Muscle of leg (tissue), 16 donors: ENCODE measurements at places on chromosomes 3 and 15.

DNA sequence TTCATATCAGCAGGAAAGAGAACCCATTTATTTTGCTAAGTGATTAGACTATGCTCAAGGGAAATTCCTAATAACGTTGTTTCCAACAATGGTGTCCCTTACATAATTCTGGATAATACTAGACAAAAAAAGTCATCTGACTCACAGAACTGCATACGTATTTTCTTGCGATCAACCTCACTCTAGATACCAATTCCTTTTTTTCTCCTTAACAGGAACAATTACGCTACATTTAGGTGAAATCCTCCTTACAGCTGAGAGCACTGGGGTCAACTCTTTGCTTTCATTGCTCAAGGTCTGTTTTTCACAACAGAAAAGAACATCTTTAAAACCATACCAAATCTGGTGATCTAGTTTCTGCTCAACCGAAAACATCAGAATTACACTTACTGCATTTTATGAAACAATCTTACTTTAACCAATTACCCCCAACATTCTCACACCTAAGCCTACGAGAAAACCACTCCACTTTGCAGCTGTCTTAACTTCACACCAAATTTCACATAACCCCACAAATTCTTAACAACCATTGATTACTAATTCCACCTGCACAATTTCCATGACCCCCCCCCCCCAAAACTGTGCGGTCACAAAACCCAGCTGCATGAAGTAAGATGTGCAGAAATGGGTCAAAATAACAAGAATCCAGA, 61.2 kb upstream of the ICE2 start:
- DNase-seq = no peak

GRCh38 chr3:46947981-46948791, 28.4 kb downstream of the CCDC12 start:
- DNase-seq = no peak

DNA sequence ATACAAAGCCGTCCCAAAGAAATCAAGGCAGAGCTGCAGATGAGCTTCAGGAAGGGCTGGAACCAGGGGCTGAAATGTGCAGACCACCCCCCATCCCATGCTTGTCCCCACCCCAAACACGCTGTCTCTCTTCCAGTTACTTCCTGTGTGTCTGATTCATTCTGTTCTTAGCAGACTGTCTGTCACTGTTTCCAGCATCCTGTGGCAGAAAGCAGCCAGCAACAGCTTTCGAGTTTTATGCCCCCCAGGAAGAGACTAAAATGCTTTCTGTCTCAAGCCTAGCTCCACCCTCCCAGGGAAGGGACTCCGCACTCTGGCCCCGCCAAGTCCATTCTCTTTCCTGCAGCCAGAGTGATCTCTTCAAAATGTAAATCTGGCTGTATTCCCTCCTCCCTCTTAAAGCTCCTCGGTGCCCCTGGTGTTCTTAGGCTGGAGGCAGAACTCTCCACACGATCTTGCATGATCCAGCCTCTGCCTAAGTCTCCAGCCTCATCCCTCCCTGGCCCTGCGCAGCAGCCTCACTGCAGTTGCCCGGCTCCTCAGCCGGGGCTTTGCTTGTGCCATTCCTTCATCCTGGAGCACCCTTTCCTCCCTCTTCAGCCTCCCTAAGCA, 41.5 kb downstream of the HRH1 start:
- DNase-seq = peak; percentile 69

- DNase-seq = no peak
Observed at GRCh38 chr3:129446926-129447325, 6.9 kb downstream of the IFT122 start.

DNA sequence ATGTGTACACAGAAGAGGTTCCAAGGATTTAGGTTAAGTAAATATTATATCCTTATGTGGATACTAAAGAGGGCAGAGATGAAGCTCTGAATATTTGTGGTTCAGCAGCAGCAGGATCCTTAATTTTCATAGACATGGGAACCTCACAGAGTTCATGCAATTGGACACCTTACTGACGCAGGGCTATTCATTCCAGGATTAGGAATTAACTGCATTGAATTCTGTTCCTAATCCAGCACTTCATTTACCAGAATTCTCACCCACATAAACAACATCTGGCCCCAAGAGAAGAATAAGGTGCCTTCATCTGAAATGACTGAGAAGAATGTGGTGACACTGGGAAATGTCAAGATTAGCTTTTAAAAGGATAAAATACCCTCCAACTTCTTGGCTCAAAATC, 62.4 kb downstream of the ADAMTS9 start:
- DNase-seq = peak; percentile 32

DNA sequence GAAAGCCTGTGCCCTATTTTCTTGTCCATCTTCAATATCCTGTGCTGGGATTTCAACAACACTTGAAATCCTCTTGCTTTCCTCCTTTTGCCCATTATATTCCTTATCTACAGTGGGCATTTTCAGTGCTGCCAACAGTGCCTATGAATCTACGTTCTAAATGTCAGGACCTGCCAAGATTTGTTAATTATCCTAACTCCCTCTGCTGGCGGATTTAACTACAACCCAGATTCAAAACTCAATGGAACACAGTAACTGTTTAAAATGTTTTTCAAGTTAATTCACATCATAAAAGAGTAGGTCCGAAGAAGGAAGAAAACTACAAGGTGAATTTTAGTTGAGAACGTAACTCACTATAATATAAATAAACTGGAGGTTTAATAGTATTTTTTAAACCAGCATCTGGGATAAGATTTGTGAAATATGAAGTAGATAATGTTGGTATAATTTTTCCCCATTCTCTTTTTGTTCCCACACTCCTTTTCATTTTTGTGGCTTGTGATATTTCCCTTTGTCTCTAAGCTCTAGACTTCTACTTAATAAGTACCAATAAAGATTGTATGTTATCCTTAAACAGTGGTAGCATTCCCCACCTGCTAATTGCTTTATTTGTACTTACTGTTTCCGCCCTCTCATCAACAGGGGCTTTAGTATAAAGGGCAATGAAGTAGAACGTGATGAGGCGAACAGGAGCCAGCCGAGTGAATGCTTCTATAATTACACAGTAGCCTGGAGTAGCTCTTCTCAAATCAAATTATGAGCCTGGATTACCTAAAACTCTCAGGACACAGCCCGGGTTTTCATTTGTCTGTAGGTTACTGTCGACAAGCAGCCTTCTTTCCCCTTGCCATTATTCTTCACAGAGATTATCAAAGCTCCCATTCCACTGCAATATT, 302.5 kb upstream of the ATP11B start:
- peak; percentile 26 for DNase-seq

- DNase-seq = no peak
Observed at GRCh38 chr3:27699067-27699466, 23.1 kb downstream of the EOMES start.

DNA sequence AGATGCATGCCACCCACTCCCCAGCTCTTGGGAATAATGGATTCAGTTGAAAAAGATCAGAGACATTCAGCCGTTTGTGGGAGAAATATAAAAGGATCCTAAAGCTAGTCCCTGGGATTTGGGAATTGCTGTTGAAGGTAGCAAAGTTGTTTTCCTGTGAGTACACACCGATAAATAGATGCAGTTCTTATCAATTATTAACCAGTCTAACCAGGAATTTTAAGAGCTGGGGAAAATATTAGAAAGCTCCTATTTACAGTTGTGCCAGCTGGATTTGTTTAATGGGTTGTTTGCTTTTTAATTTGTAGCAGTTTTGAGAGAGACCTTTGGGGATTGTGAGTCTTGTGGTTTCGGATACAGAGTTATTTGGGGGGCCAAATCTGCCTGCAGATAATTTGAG, 44.2 kb upstream of the SKOR1 start:
- DNase-seq = no peak

DNA sequence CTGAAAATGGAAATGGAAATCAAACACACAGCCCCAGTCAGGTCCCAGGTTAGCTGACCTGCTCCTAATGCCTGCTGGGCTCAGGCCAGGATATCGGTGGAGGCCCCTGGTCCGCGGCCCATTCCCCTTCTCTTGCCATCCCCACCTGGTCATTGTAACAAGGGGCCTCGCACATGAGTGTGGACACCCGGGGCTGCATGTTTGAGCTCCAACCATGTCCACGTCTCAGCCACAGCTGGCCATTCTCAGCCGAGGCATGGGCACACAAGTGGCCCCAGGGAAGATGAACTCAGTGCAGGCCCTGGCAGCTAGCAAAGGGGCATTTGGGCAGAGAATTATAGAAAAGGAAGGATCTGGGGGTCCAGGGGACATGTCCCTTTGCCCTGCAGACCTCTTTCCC, 41.7 kb downstream of the FAM174B start:
- DNase-seq = no peak

GRCh38 chr3:196406811-196407470, 25.3 kb downstream of the UBXN7 start:
- peak; percentile 8 for DNase-seq

DNA sequence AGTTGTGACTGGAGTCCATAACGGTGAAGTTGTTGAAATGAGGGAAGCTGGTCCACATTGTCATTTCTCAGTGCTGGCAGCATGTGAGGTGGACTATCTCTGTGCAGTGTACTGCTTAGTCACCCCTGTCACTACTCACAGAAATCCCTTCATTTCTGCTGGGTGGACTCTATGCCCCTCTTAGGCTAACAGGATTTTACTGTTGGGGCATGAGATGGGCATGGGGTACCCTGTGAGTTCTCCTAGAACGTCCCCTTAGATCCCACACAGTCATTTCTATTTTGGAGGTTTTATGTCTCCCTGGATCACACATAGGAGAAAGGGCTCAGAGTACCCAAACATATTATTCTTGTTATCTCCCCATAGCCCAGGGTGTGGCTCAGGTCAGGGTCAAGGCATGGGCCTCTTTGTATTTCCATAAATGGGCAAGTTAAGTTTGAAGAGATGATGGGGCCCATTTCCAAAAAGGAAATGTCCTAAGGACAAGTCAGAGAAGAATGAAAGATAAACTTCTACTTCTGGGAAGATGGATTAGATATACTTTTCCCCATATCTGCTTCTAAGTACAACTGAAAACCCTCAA, 15.2 kb downstream of the P2RY1 start:
- no peak for DNase-seq

GRCh38 chr15:34132881-34133280, 31.0 kb downstream of the PGBD4 start:
- no peak for DNase-seq

DNA sequence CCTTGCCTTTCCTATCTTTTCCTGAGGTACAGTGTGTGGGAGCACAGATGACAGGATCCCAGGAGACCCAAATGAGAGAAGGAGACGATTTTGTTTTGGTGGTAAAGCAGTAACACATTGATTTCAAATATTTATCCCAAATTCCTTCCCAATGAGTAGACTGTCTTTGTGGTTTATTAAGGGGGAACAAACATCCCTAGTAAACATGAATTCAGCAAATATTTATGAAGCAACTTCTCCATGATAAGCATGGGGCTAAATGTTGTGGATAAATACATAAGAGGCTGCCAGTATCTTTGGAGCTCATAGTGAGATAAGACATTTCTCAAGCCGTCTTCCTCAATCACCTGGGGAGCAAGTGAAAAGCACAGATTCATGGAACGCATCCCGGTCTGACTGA, 460.8 kb upstream of the CFAP20DC start:
- DNase-seq = no peak

DNA sequence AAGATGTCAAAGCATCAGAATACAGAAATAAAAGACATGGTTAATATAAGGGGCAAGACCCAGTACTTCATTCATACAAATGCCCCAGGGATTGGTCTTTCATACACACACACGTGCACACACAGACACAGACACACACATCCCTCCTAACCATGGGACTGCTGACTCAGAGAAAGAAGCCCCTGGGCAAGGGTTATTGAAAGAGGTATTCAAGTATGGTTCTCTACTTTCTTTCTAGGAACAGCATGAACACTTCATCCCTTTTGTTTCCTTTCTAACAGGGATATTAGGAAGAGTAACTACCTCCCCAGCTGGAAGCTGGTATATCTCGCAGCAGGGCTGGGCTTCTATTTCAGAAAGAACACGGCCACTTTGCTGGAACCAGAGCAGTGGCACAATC, 33.2 kb upstream of the ZFAND6 start:
- no peak for DNase-seq

- DNase-seq = no peak
Observed at GRCh38 chr3:38095669-38096483, 41.1 kb downstream of the ACAA1 start.

- no peak for DNase-seq
Observed at GRCh38 chr3:139470199-139470598, 6.1 kb downstream of the RBP2 start.

- no peak for DNase-seq
Observed at GRCh38 chr3:61157414-61157813, 93.8 kb downstream of the FHIT start.

- DNase-seq = no peak
Observed at GRCh38 chr3:109943181-109943580, 605.8 kb upstream of the DPPA4 start.

GRCh38 chr15:51736751-51737521, 519 bp downstream of the LYSMD2 start:
- peak; percentile 41 for DNase-seq

DNA sequence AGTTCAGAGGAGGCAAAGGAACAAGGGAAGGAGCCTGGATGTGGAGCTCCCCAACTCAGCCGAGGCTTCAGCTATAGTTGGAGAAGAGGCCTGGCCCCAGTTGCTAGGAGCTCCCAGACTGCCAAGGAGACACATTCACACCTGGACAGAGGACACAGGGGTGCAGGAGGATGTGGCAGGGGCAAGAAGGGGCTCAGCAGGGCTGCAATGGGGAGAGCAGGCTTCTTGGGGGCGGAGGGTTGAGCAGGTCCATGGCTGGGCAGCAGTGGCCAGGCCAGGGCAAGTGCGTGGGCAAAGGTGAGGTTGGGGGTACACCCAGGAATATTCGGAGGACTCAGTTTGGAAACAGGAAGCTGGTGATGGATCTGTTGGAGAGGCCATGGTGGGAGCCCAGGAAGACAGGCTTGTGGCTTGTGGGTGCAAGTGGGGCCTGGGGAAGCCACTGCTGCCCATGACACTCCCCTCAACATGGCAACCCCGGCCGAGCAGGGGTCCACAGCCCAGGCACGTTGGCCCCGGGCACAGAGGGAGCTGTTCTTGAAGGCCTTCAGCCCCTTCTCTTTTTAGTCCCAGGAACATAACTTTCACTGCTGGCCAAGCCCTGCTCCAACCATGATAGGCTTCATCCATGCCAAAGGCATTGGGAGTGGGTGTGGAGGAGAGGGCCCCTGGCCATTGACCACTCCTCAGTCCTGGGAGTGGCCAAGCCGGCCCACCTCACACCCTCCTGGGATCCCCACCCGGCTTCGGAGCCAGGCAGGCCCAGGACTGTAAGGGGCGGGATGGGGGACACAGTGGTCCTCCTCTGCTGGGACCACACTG, 33.3 kb downstream of the TSPAN3 start:
- no peak for DNase-seq

- DNase-seq = no peak
Observed at GRCh38 chr3:193585530-193585929, 7.5 kb upstream of the OPA1 start.
